Gastroesophageal sphincter (tissue), 4 donors: ENCODE measurements at places on chromosomes 13 and 19.

DNA sequence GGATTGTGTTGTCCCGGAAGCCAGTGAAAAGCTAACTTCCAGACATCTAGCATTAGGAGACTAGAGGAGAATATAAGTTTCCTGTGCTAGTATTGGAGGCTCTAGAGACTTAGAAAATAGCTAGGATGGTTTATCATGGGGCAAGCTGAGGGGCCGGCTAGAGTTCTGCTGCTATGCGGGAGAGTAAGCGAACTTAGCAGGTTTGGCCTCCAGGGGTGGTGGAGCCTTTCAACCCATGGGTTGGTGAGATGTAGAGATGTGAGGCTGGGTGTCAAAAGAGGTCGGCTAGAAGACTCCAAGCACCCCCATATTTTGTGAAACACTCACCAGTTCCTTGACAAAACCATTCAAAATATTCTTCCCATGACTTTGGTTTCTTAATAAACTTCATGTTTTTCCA, 4.4 kb downstream of the SULT2A1 start:
- no peak for ATAC-seq

DNA sequence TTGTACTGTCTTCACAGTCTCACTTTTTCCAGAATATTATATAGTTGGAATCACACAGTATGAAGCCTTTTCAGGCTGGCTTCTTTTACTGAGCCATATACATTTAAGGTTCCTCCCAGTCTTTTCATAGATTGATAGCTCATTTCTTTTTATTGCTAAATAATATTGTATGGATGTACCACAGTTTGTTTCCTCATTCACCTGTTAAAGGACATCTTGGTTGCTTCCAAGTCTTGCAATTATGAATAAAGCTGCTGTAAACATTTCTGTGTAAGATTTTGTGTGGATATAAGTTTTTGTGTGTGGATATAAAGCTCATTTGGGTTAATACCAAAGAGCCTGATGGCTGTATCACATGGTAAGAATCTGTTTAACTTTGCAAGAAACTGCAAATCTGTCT, 24.5 kb upstream of the CYP2A7 start:
- ATAC-seq: no peak

GRCh38 chr19:3950871-3951861, 18.3 kb downstream of the NMRK2 start:
- ATAC-seq: peak; percentile 83

GRCh38 chr13:105037110-105037509, 1498.4 kb downstream of the EFNB2 start:
- ATAC-seq: no peak

- no peak for ATAC-seq
Observed at GRCh38 chr19:950352-951066, 24.7 kb downstream of the ARID3A start.
